ENCODE measurements at places on chromosomes 3 and 15.
A peak's percentile ranks its signal among the peaks of the same experiment; 100 is the strongest.

GRCh38 chr3:32076566-32076965 is 29.9 kb upstream of the GPD1L start:
- peak; percentile 11 for DNase-seq

- no peak for DNase-seq
These were observed 47.5 kb upstream of the FAM98B start for GRCh38 chr15:38406436-38406835.

- DNase-seq: no peak
These were observed 212.9 kb upstream of the UMPS start for GRCh38 chr3:124517306-124517705.

DNA sequence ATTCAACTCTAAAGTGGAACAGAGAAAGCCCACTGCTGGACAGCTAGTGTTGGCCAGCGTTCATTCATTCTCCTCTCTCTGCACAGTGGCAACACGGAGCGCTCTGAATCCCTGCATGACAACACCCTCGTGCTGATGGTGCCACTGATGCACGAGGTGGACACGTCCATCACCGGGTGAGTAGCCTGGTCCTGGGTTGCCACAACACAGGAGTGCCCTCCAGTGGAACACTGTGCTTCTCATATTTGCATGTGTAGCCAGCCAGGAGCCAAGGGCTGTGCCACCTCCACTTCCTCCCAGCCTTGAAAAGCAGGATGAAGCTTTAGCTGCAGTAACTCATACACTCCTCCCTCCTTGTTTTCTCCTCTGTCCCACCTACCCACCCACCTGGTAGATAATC is 120.0 kb upstream of the CTDSPL start:
- no peak for DNase-seq

DNA sequence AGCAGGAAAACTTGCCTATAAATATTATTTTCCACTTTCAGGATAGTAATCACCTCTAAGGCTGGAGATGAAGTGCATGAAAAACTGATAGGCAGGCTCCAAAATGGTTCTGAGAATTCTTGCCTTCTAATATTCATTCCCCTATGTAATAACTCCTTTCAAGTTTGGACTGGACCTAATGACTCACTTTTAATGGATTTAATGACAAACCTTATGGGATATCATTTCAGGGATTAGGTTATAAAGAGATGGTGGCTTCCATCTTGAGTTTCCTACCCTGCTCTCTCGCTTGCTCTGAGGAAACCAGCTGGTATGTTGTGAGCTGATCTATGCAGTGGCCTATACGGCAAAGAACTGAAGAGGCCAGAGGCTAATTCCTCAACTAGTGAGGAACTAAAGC is 192.0 kb downstream of the BCHE start:
- no peak for DNase-seq

DNA sequence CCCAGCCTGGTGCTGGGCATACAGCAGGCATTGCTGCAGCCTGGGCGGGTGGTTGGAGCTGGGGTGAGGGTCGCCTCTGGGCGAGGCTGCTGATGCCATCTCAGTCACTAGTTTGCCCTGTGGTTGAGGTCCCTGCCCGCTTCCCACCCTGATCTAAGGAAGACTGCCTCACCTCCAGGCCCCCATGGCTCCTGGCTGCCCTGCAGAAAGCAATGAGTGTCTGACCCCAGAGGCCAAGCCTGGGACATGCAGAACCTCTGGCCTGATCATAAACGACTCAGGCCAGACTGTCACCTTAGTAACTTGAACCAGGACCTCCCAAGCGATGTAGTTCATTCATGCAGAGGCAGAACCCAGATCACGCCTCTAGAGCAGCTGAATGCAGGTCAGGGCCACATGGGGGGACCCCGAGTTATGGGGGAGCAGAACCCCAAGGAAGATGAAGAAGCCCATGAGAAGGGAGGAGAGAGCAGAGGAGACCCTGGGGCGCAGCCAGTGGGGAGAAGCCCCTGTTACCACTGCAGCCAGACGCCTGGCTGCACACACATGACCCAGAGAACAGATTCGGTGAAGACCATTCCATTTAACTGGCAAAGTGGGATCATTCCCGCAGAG is 213.9 kb downstream of the TBC1D2B start:
- no peak for DNase-seq

DNA sequence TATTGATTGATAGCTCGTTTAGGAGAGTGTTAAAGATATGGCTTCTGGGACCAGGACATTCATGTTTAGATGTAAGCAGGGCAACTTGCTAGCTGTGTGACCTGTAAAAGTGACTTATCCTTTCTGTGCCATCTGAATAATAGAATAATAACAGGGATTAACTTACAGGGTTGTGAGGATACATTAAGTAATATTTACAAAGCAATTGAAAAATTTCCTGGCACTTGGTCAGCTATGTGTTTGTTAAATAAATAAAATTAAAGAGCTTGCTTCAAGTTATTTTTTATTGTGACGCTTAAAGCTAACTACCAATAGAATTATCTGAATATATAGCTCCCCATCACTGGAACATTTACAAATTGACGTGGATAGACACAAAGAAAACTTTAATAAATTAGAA is 287.9 kb upstream of the CDIN1 start:
- no peak for DNase-seq

GRCh38 chr15:82106679-82107078 is 60.9 kb upstream of the MEX3B start:
- no peak for DNase-seq

- DNase-seq: no peak
These were observed 106.5 kb downstream of the ZNF609 start for GRCh38 chr15:64566629-64567427.

DNA sequence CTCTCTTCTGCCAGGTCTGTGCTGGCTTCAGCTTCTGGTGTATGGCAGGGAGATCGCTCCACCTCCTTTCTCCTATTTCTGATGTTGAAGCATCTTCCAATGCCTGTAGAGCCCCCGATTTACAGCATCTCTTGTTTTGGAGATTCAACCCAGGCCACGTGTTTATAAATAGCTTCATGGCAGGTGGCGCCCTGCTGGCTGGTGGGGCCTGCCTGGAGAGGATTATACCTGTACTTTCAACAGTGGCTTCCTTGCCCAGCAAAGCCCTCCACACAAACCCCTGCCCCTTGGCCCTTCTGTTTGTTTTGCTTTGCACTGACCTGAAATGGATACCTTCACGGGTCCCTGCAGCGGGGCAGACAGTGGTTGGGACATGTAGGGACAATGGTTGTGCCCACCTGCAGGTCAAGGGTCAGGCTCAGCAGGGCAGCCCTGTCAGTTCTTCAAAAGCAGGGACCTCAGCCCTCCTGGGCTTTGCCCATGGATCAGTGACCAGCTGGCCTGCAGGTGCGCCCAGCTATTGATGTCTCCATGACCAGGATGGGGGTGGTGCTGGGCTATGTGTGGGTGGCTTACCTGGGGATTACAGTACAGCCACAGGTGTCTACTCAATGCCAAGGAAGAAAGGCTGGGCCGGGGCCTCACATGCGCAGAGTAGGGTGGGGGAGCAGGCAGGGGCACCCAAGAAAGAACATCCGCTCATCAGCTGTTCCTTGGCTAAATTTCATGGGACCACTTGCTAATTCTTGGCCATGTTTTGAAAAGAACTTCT is 112.7 kb upstream of the PRR23C start:
- DNase-seq: no peak

DNA sequence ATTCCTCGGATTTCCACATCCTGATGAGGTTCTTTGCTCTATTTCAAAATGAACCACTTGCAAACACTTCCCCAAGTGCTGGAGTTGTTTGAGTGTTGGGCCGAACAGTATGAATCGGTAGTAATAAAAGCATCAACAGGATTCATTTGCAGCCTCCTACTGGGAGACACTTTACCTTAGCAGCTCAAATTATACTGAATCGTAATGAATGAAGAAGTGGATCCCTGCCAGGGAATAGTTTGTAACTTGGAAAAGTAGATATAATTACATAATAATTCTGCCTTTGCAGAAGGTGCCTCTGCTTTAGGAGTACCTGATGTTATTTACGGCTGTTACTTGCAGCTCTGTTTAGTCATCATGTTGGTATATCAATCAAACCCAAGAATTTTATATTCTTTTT is 669.1 kb downstream of the CADM2 start:
- no peak for DNase-seq
